ENCODE measurements at places on chromosomes 4 and X.

DNA sequence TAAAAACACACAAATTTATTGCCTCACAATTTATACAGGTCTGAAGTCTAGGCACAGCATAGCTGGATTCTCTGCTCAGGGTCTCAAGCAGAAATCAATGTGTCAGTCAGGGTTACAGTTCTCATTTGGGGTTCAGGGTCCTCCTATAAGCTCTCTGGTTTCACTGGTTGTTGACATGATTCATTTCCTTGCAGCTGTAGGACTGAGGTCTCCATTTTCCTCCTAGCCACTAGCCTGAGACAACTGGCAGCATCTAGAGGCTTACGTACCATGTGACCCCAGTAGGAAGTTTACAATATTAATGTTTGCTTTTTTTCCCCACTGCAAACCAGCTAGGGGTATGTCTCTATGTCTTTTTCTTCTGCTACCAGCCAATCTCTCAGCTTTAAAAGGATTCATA lies 102.5 kb downstream of the CPEB2 start:
- DNase-seq: no peak

- no peak for DNase-seq
These were observed 101.4 kb downstream of the ADRA2C start for GRCh38 chr4:3867403-3868100.

DNA sequence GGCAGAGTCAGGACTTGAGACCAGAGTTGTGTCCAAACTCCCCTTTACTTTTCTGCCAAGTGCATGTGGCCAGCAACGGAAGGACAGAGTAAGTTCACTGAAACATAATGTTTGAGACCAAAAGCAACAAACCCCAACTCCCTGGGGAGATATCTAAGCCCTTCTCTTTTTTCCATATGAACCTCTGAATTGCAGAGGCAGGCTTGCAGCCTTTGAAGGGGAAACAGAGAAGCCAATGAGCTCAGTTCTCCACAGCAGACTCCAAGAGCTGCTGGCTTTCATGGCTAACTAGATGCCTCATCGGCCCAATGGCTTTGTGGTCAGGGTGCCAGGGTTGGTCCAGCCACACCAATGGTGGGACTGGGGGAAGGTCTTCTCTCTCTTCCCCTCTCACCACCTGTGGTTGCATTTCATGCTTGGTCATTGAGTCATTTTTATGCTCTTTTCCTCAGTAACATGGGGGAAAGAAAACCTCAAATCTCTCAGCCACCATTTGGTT lies 34.0 kb downstream of the STARD8 start:
- DNase-seq: no peak

- DNase-seq: no peak
These were observed 3.3 kb upstream of the RAB33B start for GRCh38 chr4:139450586-139450985.

DNA sequence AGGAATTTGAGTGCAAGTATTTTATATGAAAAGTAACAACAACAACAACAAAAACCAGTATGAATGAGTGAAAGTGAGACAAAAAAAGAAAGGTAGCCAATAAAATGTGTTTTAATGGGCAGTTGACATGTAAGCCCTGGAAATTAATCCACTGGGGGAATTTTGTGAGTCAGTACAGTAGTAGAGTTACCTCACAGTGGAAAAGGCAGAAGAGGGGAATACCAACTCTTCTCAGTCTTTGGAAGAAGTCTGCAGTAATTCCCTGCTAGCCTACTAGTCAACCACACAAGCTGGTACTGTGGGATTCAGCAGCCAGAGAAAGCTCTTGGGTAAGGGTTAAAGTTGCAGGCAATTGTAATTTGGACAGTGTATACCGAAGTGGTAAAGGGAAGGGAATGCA lies 76.3 kb upstream of the IL15 start:
- DNase-seq: no peak

DNA sequence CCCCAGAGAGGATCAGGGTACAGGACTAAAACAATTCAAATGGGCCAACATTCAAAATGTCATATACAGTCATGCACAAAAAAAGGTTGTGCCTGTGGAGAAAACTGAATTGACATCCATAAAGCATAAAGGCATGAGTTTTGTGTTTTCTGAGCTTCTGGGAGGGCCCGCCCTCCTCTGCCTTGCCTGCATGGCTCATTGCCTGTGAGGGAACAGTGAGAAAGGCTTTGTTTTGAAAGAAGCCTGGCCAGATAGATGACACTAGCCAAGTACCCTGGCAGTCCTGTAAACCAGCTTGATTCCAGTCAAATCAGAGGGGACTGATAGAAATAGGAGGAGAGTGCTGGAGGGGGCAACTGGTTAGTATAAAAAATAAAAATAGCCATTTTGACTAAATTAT lies 194.3 kb downstream of the KIT start:
- no peak for DNase-seq

- DNase-seq: no peak
These were observed 4.9 kb upstream of the UGT2B10 start for GRCh38 chr4:68810919-68811318.

GRCh38 chr4:11021333-11021732 lies 336.8 kb upstream of the CLNK start:
- no peak for DNase-seq

DNA sequence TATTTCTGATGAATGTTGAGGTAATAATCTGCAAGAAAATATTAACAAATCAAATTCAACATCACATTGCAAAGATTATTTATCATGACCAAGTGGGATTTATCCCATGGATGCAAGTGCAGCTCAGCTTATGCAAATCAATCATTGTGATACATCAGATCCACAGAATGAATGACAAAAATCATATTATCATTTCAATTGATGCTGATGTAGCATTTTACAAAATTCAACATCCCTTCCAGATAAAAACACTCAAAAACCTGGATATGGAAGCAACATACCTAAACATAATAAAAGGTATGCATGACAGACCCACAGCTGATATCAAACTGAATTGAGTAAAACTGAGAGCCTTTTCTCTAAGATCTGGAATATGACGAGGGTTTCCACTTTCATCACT lies 1915.4 kb downstream of the ARAP2 start:
- DNase-seq: no peak
